Glutamatergic neuron (in vitro differentiated cells): ENCODE measurements at places on chromosomes 4 and X. TPM values are rescaled to one million over a fixed set of nuclear protein-coding genes. Genes with fewer than 3 reads are reported as not detected.

ODAM gene
- not detected for total RNA-seq

TRIML2 gene
- total RNA-seq = not detected

GRCh38 chr4:150722908-150723362 is 141.0 kb downstream of the MAB21L2 start:
- no peak for DNase-seq
- H3K4me1 ChIP-seq = peaks cover 8% of the 10 kb centered on the region
- no peaks in the 10 kb centered on the region for H3K27me3 ChIP-seq
- H3K36me3 ChIP-seq = peaks cover 11% of the 10 kb centered on the region
- H3K4me3 ChIP-seq = no peak overlapping the region

RAB41 gene
- not detected for total RNA-seq

FAM241A gene
- 1.2 TPM for total RNA-seq

SRPK3 gene
- not detected for total RNA-seq

SYN1 gene
- total RNA-seq = 34.2 TPM

BMPR1B gene
- total RNA-seq = 2.4 TPM

FNIP2 gene
- 53.2 TPM for total RNA-seq

GRCh38 chrX:56726605-56727004 is 2.4 kb upstream of the NBDY start:
- no peaks in the 10 kb centered on the region for H3K27me3 ChIP-seq
- H3K4me3 ChIP-seq = no peak overlapping the region
- H3K4me1 ChIP-seq = no peaks in the 10 kb centered on the region
- DNase-seq = no peak

GRCh38 chr4:6196871-6197270 is 3.5 kb downstream of the JAKMIP1 start:
- no peak for DNase-seq
- peaks cover 3% of the 10 kb centered on the region for H3K36me3 ChIP-seq
- H3K4me3 ChIP-seq = no peak overlapping the region
- H3K27me3 ChIP-seq = peaks cover 13% of the 10 kb centered on the region

DNA sequence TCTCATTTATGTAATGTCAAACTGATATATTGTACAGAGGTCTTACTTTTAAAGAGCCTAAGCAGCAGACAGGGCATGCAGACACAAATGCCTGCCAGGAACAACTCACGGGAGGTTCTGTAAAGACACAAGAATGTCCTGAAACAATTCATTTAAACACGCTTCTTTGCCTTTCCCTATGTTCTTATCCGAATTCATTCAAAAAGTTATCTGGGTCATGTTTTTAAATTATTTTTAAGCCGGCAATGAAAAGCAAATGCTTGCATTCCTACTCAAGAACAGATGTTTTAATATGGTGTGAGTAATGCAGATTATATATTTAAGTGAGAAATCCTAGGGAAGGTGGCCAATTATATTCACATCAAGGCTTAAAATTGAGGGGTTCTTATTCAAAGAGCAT is 192.6 kb downstream of the PDGFC start:
- H3K27me3 ChIP-seq = no peaks in the 10 kb centered on the region
- DNase-seq = no peak
- H3K36me3 ChIP-seq = no peaks in the 10 kb centered on the region
- no peak overlapping the region for H3K27ac ChIP-seq
- no peaks in the 10 kb centered on the region for H3K4me1 ChIP-seq

SSX2B gene
- not detected for total RNA-seq

DNA sequence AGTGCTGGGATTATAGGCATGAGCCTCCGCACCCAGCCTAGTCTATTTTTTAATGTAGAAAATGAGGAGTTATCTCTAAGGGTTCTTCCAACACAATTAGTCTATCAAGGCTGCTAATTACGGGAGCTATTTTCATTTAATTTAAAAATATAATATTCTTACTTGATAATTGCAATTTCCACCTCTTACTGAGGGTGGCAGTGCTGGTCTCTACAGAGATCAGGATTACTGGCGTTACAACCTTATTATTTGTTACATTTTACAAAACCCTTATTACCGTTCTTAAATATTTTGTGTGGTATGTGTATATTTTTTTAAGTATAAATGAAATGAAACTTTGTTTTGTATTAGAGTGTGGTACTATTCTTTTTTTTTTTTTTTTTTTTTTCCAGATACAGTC is 17.6 kb upstream of the GK start:
- H3K36me3 ChIP-seq = no peaks in the 10 kb centered on the region
- H3K27me3 ChIP-seq = no peaks in the 10 kb centered on the region
- H3K4me3 ChIP-seq = no peak overlapping the region

EDNRA gene
- not detected for total RNA-seq

CYSLTR1 gene
- total RNA-seq = 0.25 TPM

- no peaks in the 10 kb centered on the region for H3K4me1 ChIP-seq
- DNase-seq = no peak
- H3K27ac ChIP-seq = no peak overlapping the region
- no peak overlapping the region for H3K4me3 ChIP-seq
These were observed 120.7 kb upstream of the ADGRL3 start for GRCh38 chr4:61079427-61079826.

PCDH11X gene
- 2.2 TPM for total RNA-seq

COPS4 gene
- total RNA-seq = 35.2 TPM

GRCh38 chr4:102596532-102596931 is 95.4 kb downstream of the NFKB1 start:
- peaks cover 11% of the 10 kb centered on the region for H3K36me3 ChIP-seq
- H3K27ac ChIP-seq = no peak overlapping the region
- H3K4me1 ChIP-seq = no peaks in the 10 kb centered on the region
- DNase-seq = no peak
- no peak overlapping the region for H3K4me3 ChIP-seq

DNA sequence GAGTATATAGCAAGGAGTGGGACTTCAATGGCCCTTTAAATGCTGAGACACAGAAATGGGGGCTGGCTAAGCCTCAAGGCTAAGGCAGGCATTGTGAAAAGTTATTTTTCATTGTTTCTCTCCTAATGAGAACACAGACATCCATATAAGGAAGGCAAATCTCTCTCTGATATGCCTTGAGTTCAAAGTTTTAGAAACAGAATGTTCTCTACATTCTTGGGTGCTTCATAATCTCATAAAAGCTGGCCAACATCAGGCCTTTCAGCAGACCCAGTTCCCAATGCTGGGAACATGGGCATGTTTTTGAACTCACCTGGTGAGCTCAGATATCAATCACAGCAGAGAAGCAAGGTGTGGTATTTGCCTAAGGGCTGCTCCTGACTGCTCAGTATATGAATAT is 19.4 kb upstream of the RAB40A start:
- H3K4me3 ChIP-seq = no peak overlapping the region
- no peaks in the 10 kb centered on the region for H3K36me3 ChIP-seq
- no peaks in the 10 kb centered on the region for H3K4me1 ChIP-seq
- H3K27ac ChIP-seq = no peak overlapping the region
- no peaks in the 10 kb centered on the region for H3K27me3 ChIP-seq

SLC26A1 gene
- total RNA-seq = 0.54 TPM

GLRA3 gene
- total RNA-seq = not detected

PRKG2 gene
- 29.7 TPM for total RNA-seq

DNA sequence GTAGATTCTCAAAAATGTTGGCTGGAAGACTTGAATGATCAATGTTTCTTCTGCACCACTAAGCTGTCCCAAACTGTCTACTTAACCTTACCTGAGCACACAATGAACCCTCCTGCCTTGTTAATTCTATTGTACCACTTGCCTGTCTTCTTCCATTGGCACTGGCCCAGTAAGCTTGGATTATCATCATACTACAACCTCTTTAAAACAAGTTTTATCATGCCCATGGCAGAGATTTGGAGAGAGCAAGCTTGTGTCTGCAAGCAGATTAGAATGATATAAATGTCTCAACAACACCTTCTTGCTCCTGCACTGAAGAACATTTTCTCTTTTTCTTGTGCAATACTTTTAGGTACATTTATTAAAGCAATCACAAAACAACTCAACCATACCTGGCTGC is 74.0 kb upstream of the VMA21 start:
- H3K4me1 ChIP-seq = no peaks in the 10 kb centered on the region
- no peaks in the 10 kb centered on the region for H3K36me3 ChIP-seq
- no peaks in the 10 kb centered on the region for H3K27me3 ChIP-seq
- no peak overlapping the region for H3K4me3 ChIP-seq

HS3ST1 gene
- total RNA-seq = 1.7 TPM

DNA sequence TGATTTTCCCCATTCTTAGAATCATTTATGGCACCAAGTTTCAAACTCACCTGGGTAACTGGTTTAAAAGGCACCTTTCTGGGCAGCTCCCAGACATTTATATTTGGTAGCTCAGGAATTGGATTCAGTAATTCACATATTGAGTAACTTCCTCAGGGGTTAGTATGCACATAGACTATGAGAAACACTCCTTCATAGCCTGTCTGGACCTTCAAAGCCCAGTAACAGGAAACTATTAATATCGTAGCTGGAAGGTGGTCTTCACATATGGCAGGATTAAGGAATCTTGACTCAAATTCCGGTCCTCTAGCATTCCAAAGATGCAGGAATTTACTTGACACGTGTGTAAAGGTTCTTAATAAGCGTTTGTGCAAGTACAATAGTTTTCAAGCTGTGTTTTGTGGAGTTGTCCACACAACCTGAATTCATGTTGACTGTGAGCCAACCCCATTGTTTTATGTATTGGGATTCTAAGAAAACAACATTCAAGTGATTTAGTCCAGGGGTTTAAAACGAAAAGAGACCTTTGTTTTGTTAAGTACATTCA is 78.4 kb downstream of the PLS3 start:
- no peak overlapping the region for H3K27ac ChIP-seq
- H3K36me3 ChIP-seq = no peaks in the 10 kb centered on the region
- no peak overlapping the region for H3K4me3 ChIP-seq
- H3K27me3 ChIP-seq = no peaks in the 10 kb centered on the region

GRCh38 chr4:8129136-8129535 is 29.5 kb downstream of the ABLIM2 start:
- peaks cover 12% of the 10 kb centered on the region for H3K4me1 ChIP-seq
- H3K36me3 ChIP-seq = no peaks in the 10 kb centered on the region
- H3K27ac ChIP-seq = no peak overlapping the region
- no peak for DNase-seq
- no peak overlapping the region for H3K4me3 ChIP-seq
- H3K27me3 ChIP-seq = peaks cover 10% of the 10 kb centered on the region

DNA sequence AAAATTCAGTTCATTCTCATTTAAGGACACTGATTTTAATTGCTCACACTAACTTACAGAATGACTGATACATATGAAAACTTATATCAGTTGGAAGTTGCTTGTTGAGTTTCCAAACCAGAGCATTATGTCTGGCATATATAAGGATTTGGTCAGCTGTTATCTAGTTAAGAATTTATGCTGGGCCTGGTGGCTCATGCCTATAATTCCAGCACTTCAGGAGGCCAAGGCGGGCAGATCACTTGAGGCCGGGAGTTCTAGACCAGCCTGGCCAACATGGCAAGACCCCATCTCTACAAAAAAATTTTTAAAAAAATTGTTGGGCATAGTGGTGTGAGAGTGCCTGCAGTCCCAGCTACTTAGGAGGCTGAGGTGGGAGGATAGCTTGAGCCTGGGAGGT is 73.1 kb downstream of the SPRY1 start:
- H3K4me1 ChIP-seq = no peaks in the 10 kb centered on the region
- no peaks in the 10 kb centered on the region for H3K36me3 ChIP-seq
- no peak overlapping the region for H3K4me3 ChIP-seq
- no peaks in the 10 kb centered on the region for H3K27me3 ChIP-seq
- no peak for DNase-seq

TKTL1 gene
- not detected for total RNA-seq

VSIG4 gene
- not detected for total RNA-seq

DNA sequence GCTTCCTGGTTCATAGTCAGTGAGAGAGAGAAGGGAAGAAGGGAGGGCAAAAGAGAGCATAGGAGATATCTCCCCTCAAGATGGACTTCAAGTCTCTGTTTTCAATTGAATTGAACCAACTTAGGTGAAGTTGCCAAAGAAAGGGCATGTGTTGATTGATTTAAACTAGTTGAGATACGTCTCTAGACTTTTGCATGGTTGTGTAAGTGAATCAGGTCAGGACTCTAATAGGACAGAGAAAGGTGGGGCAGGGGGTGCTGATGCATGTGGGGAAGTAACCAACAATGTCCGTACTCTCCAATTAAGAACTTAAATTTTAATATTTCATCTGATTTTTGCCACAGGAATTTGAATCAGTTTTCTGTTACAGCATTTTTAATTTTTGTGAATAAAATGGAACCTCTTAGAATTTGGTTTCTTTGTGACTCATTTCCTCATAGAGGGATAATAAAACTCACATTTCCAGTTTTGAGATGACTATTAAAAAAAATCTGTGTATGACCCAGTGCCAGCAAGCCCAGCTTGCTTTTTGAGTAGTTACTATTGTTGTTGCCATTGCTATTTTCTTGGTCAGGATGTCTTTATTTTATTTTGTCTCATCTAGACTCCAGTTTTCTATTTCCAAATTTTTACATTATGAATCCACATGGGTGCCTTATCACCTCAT is 37.3 kb downstream of the SLIT2 start:
- no peak for DNase-seq
- H3K36me3 ChIP-seq = no peaks in the 10 kb centered on the region
- no peak overlapping the region for H3K4me3 ChIP-seq
- peaks cover 4% of the 10 kb centered on the region for H3K27me3 ChIP-seq

FGFBP2 gene
- not detected for total RNA-seq

DNA sequence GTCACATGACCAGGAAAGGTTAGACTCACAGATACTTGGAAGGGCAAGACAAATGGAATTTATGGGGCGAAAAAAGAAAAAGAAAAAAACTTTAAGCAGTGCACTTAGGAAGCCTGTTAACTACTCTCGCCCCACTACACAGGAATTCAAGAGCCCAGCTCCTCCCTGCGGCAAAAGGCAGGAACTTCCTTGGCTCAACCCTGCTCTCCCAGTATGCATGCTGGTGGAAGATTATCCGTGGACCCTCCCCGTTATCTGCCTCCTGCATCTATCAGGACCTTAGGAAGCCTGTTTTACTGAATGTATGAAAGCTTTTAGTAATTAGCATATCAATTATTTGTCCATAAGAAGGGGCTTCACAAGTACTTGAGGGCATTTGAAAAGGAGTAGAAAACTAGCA is 40.1 kb upstream of the RPA4 start:
- no peaks in the 10 kb centered on the region for H3K36me3 ChIP-seq
- no peak overlapping the region for H3K4me3 ChIP-seq
- no peak overlapping the region for H3K27ac ChIP-seq
- no peaks in the 10 kb centered on the region for H3K4me1 ChIP-seq
- H3K27me3 ChIP-seq = no peaks in the 10 kb centered on the region

- H3K27me3 ChIP-seq = peaks cover 1% of the 10 kb centered on the region
- no peak for DNase-seq
- H3K4me1 ChIP-seq = no peaks in the 10 kb centered on the region
- no peaks in the 10 kb centered on the region for H3K36me3 ChIP-seq
- no peak overlapping the region for H3K4me3 ChIP-seq
These were observed 1.7 kb upstream of the USP27X start for GRCh38 chrX:49877397-49878101.

GRCh38 chr4:169000315-169000714 is 9.7 kb downstream of the CBR4 start:
- no peak for DNase-seq
- H3K27me3 ChIP-seq = no peaks in the 10 kb centered on the region
- no peak overlapping the region for H3K27ac ChIP-seq
- no peak overlapping the region for H3K4me3 ChIP-seq
- peaks cover 2% of the 10 kb centered on the region for H3K4me1 ChIP-seq
- H3K36me3 ChIP-seq = no peaks in the 10 kb centered on the region

- H3K4me1 ChIP-seq = no peaks in the 10 kb centered on the region
- DNase-seq = no peak
- no peak overlapping the region for H3K27ac ChIP-seq
These were observed 81.7 kb downstream of the MAD2L1 start for GRCh38 chr4:119984996-119985395.
